ENCODE measurements at places on chromosomes 12 and 14.

DNA sequence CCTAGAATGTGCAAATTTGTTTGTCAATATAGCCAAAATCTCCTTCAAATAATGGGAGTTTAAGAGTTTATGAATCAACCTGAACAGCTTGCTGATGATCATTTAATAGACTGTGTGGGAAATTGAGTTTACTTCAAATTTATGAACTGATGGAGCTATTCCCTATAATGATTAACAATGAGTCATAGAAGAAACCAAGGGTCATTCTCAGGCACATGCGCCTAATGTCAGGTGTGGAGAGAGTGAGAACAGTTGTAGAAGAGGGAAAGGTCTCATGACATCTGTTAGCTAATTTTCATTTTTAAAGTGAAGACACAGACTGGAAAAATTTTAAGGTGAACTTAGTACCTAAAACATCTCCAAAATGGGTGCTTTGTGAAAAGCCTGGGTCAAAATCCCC lies 191.8 kb downstream of the BMP4 start:
- DNase-seq, result no peak

DNA sequence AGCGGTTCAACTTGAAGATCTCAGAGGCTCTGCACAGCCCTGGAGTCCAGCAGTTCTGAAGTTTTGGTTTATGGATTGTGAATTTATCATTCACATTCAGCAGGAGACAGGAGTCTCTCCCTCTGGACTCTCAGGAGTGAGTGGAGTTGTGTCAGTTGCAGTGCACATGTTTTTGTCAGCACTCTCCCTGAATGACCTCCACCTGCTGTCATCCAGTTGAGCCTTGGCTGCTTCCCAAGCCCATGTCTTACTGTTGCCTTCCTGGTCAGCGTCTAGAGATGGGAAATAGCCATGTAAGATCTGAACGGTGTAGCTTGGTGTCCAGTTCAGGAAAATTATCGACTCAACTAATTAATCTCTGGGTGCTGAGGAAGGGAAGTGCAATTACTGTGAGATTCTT lies 133.2 kb downstream of the PRKCH start:
- no peak for DNase-seq

- no peak for DNase-seq
These were observed 67.7 kb downstream of the GXYLT1 start for GRCh38 chr12:42076976-42077375.

GRCh38 chr14:101461891-101462290 lies 99.4 kb upstream of the DIO3 start:
- DNase-seq, result no peak

- no peak for DNase-seq
These were observed 951.2 kb downstream of the FLRT2 start for GRCh38 chr14:86481104-86481503.

- no peak for DNase-seq
These were observed 349.5 kb upstream of the RGS6 start for GRCh38 chr14:71582705-71583104.

- no peak for DNase-seq
These were observed 72.3 kb upstream of the TMCC3 start for GRCh38 chr12:94722664-94723063.

- DNase-seq, result no peak
These were observed 341.0 kb upstream of the TMEM132C start for GRCh38 chr12:127925971-127926370.

- no peak for DNase-seq
These were observed 4.5 kb downstream of the HMGA2 start for GRCh38 chr12:65828711-65829339.

- no peak for DNase-seq
These were observed 50.1 kb upstream of the DIO3 start for GRCh38 chr14:101511199-101511598.

DNA sequence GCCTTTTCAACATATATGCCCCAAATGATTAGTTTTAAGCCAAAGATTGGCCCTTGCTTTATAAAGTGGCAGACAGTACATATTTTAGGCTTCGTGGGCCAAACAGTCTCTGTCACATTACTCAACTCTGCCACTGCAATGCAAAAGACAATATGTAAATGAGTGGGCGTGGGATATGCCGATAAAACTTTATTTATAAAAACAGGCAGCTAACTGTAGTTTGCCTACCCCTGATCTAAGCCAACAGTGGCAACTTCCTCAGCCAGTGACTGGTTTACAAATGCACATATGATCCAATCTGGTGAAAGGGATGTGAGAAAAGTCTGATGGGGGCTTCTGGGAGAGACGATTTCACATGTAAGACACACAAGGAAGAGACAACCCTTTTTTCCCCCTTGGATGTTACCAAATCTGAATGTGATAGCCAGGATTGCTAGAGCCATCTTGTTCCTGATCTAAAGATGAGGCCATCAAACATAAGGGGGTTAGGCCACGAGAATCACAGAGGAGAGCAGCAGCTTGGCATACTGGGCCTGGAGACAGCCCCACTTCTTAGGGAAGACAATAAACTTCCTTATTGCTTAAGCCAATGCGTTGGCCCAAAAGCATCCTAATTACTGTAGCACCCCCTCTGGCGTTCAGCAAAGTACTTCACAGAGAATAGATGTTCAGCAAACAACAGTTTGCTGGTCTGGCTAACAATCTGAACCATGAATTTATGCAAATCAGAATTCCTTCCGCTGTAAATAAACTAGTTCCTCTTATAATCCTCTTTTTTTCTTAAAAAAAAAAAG lies 75.2 kb upstream of the TMCC3 start:
- DNase-seq, result no peak

GRCh38 chr12:9702255-9702654 lies 30.6 kb downstream of the CLECL1 start:
- no peak for DNase-seq

- no peak for DNase-seq
These were observed 5.5 kb upstream of the KLHL33 start for GRCh38 chr14:20441461-20441860.
